ENCODE measurements at places on chromosomes 12 and 14.

GRCh38 chr14:87334997-87335685, 657.8 kb downstream of the GALC start:
- no peak for DNase-seq

- no peak for DNase-seq
These were observed 3.8 kb upstream of the C12orf42 start for GRCh38 chr12:103499571-103499970.

- no peak for DNase-seq
These were observed 27.8 kb downstream of the AREL1 start for GRCh38 chr14:74685056-74685455.

DNA sequence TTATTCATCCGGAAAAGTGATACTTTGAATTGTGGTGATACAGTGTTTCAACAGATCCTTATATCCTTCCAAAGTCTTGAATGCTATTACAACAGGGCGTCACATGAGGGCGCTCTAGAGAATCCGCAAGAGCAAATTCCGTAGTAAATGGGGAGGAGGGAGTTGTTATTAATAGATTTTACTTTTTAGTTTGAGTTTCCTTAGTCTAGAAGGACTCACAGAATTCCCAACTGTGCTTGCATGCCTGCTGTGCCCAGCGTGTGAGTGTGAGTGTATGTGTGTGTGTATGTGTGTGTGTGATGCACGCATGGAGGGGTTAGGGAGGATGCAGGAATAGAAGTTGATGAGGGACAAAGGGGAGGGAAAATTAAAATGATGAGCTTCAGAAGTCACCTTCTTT, 375.3 kb downstream of the C12orf75 start:
- peak; percentile 52 for DNase-seq

GRCh38 chr14:83860631-83861155, 1669.3 kb upstream of the FLRT2 start:
- no peak for DNase-seq

- DNase-seq, result no peak
These were observed 134.6 kb upstream of the EVL start for GRCh38 chr14:99930420-99931274.

DNA sequence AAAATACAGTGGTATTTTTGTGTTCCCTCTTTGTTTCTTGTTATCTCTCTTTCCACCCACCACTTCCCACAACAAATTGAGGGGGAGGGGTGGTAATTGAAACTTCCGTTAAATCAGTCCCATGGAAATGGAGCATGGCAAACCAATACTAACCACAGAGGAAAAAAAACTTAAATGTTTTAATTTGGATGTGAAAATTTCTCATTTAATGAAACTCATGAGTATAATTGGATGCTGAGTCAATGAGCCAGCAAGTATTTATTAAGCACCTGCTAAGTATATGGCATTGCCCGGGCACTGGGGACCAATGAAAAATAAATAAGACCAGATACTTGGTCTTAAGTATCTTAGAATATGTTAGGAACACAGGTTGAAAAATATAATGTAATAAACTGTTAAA, 147.5 kb downstream of the KCNH5 start:
- no peak for DNase-seq
